Effector CD4-positive, alpha-beta T cell (primary cell): ENCODE measurements at places on chromosomes 1 and 21.

GRCh38 chr1:47938520-47938919 is 58.7 kb downstream of the TRABD2B start:
- DNase-seq = no peak

- no peak for DNase-seq
These were observed 59.6 kb downstream of the SIK1 start for GRCh38 chr21:43367296-43367695.

DNA sequence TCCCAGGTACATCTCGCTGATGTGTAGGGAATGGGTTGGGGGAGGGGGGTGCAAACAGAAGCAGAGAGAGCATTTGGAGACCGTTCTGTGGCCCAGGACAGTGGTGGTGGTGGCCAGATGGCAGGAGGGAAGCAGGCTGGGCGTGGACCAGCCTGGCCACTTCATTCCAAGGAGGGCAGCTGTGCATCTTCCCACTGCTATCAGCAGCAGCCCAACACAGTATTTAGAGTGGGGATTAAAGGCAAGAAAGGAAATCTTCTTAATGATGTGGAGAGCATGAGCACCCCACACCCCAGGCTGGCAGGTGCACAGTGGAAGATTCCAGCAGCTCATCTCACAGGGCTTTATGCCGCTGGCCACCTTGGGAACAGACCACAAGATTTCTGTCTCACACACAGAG is 198.7 kb downstream of the NPHP4 start:
- no peak for DNase-seq

GRCh38 chr21:42544544-42544943 is 30.9 kb downstream of the SLC37A1 start:
- no peak for DNase-seq

DNA sequence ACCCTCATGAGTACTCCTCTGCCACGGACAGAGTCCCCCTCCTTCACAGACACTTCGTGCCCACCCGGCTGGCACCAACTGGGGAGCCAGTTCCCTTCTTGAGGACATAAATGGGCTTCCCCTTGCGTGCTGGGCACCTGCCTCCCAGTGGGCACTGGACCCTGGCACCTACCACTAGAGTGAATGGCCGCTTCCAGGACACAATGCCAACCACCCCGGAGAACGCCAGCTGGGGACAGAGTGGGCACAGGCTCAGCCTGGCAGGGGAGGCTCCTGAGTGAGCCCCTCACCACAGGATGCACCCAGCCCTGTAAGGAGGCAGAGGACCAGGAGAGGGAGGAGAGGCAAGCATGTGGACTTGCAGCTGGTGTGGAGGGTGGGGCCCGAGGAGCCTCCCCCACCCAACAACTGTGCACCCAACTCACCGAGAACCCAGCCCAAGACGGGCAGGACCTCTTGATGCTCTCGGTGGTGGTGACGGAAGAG is 1.0 kb downstream of the ENTREP3 start:
- no peak for DNase-seq

GRCh38 chr1:47662068-47662467 is 224.2 kb downstream of the FOXD2 start:
- DNase-seq = no peak

GRCh38 chr21:43925096-43925481 is 60.1 kb downstream of the AGPAT3 start:
- no peak for DNase-seq

GRCh38 chr1:116493484-116494352 is 77.1 kb downstream of the CD58 start:
- no peak for DNase-seq

GRCh38 chr1:180571832-180572636 is 13.3 kb downstream of the OVAAL start:
- DNase-seq = no peak

GRCh38 chr1:77655431-77655974 is 27.0 kb downstream of the ZZZ3 start:
- DNase-seq = no peak
